SK-N-SH (cell line): ENCODE measurements at places on chromosomes 6 and 20.

DNA sequence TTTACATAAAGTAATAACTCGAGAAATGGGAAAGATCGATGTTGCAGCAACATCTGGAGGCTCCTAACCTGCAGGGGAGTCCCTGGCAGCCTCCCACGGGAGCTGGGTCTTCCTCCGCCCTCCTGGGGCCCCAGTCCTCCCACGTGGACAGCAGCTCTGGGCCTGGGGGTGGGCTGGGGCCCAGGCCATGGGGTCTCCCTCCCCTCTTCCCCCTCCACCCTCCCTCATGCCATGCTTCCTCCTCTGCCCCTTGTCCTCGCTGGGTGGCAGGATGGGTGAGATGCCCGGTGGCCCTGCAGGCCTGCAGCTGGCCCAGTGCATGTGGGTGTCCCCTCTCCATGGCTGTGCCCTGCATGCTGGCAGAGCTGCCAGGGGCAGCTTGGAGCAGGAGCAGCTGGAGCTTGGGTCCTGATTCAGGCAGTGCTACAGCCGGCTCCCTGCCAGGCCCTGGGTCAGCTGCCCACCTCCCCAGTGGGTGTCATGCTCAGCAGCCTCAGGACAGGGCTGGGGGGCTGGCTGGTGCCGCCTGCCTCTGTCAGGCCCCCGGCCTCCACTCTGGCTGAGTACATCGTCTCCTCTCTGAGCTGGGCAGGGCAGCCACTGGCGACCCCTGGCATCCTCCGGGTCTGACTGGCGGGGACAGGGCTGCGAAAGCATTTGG is 48.9 kb upstream of the BHLHE23 start:
- no peak for DNase-seq

DNA sequence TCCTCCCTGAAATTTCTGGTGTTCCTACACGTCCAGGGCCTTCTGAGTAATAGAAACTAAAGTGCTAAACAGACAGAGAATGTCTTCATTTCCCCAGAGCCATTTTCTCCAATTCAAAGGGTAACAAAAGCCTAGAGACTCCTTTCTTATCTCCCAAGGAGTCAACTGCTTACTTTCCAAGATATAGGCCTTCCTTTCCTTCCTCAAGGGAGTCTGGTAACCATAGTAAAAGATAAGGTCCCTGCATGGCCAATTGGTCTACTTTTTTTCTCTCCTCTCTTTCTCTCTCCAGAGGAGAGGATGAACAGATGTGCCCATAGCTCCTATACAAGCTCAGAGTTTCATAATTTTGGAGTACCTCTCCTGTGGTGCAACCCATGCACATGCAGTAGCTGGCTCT is 185.7 kb downstream of the ASCC3 start:
- no peak for DNase-seq

- no peak for DNase-seq
Measured at GRCh38 chr20:24545168-24545567, 75.7 kb downstream of the SYNDIG1 start.

GRCh38 chr20:37344506-37345338 is 1.2 kb upstream of the SRC start:
- peak; percentile 8 for DNase-seq
